ENCODE measurements at places on chromosomes 1 and 21.

DNA sequence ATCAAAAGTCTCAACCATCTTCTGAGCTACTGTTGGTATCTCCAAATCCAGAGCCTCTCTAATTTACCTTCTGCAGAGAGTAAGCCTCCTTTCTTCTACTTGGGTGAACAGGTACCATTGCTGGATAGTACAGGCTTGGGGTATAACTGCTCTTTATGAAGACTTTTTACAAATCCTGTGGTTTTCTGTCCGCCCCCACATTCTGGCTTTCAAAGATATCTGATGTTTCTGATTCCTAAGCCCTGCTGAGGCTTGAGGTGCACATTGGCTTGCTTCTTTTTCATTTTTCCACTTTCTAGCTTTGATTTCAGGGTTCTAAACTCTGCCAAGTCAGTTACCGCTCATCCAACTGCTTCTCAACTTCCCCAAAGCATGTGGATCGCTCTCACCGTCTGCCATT lies 37.1 kb downstream of the TENT5C start:
- DNase-seq, result no peak
- H3K27me3 ChIP-seq, result no peaks in the 10 kb centered on the region
- no peak overlapping the region for H3K4me3 ChIP-seq
- H3K4me1 ChIP-seq, result no peaks in the 10 kb centered on the region
- H3K36me3 ChIP-seq, result no peaks in the 10 kb centered on the region

DNA sequence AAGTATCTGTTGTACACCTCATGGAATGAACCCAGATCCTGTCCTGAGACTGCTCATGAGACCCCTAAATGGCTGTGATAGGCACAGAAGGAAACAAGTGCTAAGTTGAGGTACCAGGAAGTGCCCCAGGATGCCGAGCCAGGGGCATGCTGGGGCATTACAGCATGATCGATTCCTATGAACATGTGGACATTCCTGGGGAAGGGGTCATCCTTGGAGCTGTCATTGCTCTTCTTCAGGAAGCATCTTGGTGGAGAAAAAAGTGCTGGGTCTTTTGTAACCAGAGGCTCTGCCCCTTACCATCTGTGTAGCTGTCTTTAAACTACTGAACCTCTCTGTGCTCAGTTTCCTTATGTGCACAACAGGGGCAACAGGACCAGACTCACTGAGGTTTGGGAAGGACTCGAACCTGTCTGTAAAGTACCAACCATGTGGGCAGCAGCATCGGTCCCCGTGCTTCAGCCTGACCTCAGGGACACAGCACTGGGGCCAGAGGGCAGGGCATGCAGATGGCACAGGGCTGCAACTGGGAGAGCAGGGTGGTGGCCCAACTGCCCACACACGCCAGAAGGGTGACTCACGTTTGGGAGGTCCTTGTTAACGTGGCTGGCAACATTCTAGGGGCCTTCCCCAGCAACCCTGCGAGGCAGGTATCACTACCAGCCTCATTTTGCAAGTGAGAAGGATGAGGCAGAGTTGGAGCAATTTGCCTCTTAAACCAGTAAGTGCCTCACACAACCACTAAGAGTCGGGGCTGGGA lies 142.3 kb upstream of the EDN2 start:
- no peak overlapping the region for H3K27ac ChIP-seq
- no peak overlapping the region for H3K4me3 ChIP-seq
- peaks cover 7% of the 10 kb centered on the region for H3K4me1 ChIP-seq

DNA sequence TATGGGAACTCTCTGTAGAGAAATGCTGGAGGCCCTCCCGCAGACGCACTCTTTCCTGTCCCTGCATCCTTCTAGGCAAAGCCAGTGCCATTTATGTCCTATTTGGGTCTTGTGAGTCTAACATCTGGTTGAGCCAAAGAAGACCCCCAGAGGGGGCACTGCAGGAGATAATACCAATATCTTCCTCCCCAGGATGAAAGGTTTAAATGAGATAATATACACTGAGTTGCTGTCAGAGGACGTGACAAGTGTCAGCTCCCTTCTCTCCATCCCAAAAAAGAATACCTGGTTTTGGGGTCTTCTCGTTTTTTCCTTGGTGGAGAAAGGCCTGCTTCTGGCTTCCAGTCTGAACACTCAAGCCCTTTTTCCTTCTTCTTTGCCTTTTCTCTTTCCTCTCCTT lies 7.6 kb downstream of the TCEA3 start:
- peaks cover 10% of the 10 kb centered on the region for H3K36me3 ChIP-seq
- no peak overlapping the region for H3K4me3 ChIP-seq
- DNase-seq, result no peak
- H3K27me3 ChIP-seq, result no peaks in the 10 kb centered on the region
- peaks cover 2% of the 10 kb centered on the region for H3K4me1 ChIP-seq

GRCh38 chr1:72178266-72178665 lies 104.1 kb downstream of the NEGR1 start:
- no peaks in the 10 kb centered on the region for H3K36me3 ChIP-seq
- H3K4me1 ChIP-seq, result no peaks in the 10 kb centered on the region
- no peak for DNase-seq
- H3K4me3 ChIP-seq, result no peak overlapping the region
- no peak overlapping the region for H3K27ac ChIP-seq

GRCh38 chr1:205817988-205818387 lies 5.0 kb upstream of the SLC41A1 start:
- H3K4me3 ChIP-seq, result no peak overlapping the region
- no peaks in the 10 kb centered on the region for H3K4me1 ChIP-seq
- H3K27me3 ChIP-seq, result no peaks in the 10 kb centered on the region
- DNase-seq, result no peak
- H3K27ac ChIP-seq, result no peak overlapping the region
- no peaks in the 10 kb centered on the region for H3K36me3 ChIP-seq

DNA sequence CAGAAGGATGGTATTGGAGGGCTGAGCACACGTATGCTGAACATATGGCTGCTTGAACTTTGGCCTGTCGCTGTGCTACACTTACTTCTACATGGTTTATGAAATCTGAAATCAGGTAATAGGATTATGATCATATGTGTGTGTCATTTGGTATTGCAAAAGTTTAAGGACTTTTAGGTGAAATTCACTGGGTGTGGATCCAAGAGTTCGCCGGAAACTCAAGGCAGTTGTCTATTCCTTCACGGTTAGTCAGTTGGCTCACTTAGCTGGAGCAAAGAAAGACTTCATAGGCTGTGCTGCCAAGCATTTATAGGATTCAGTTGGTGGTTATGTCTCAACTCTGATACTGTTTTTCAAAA lies 927 bp downstream of the UAP1 start:
- H3K27me3 ChIP-seq, result no peaks in the 10 kb centered on the region
- H3K36me3 ChIP-seq, result no peaks in the 10 kb centered on the region
- no peak overlapping the region for H3K27ac ChIP-seq
- DNase-seq, result no peak
- H3K4me3 ChIP-seq, result no peak overlapping the region
- no peaks in the 10 kb centered on the region for H3K4me1 ChIP-seq

DNA sequence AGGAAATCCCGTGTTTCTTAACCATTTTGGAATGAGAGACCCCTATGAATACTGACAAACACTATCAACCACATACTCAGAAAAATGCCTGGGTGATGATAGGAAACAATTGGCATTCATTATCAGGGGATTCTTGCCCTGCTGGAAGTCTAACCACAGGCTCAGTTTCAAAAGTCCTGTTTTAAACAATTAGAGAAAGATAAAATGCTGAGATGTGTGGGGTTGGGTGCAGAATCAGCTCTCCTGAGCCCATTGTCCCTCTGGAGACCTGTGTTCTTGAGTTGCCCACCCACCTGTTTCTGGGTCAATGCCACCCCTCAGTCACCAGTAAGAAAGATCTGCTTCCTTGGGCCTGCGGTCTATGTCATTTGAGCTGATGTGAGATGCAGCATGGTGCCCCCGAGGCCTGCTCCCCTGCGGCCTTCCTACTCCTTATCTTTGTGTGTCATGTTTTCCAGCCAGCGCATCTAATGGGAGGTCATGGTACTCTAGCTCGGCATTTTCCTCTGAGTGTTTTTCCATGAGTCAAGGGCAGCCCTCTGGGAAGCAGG lies 130.3 kb upstream of the PLXNA2 start:
- no peaks in the 10 kb centered on the region for H3K4me1 ChIP-seq
- no peak overlapping the region for H3K27ac ChIP-seq
- no peaks in the 10 kb centered on the region for H3K36me3 ChIP-seq
- H3K4me3 ChIP-seq, result no peak overlapping the region
- H3K27me3 ChIP-seq, result no peaks in the 10 kb centered on the region
- no peak for DNase-seq

DNA sequence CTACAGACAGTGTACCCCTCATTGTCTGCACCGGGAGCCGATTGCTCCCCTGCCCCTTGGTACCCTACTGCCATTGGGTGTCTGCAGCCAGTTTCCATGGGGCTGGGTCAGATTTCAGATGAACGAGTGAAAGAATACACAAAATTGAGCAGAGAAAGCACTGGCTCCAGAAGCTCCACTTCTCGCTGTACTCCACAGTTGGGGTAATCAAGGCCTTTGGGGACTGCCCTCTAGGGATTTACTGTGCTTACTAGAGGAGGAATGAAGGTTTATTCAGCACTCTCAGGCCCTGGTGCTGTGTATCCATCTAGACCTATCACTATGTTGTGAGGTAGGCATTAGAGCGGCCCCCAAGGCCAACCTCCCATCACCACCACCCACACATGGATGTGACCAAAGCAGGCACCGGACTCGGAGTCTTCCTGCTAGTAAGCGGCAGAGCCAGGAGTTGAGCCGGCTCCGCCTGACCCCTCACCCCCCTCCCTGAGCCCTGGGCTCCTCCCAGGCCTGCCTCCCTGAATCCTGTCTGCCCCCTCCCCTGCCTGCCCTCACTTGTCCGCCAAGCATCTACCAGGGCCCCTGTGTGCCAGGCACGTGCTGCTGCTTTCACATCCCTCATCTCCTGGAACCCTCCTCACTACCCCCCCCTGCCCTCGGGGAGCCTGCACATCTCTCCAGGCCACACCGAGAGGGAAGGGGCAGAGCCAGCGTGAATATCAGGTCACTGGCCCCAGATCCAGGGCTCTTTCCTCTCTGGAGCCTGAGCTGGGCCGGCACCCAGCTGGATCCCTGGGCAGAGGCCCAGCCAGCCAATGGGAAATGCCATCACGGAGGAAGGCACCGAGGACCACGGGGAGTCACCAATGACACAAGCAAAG lies 23.3 kb downstream of the KCNN3 start:
- no peaks in the 10 kb centered on the region for H3K36me3 ChIP-seq
- H3K27me3 ChIP-seq, result no peaks in the 10 kb centered on the region
- H3K4me1 ChIP-seq, result no peaks in the 10 kb centered on the region
- no peak for DNase-seq
- H3K27ac ChIP-seq, result no peak overlapping the region

- DNase-seq, result no peak
- no peaks in the 10 kb centered on the region for H3K4me1 ChIP-seq
- no peak overlapping the region for H3K27ac ChIP-seq
- H3K27me3 ChIP-seq, result no peaks in the 10 kb centered on the region
- H3K36me3 ChIP-seq, result no peaks in the 10 kb centered on the region
Measured at GRCh38 chr1:94095744-94096469, 25.0 kb downstream of the ABCA4 start.

GRCh38 chr1:199809311-199809710 lies 218.2 kb upstream of the NR5A2 start:
- no peak overlapping the region for H3K4me3 ChIP-seq
- H3K4me1 ChIP-seq, result no peaks in the 10 kb centered on the region
- no peaks in the 10 kb centered on the region for H3K36me3 ChIP-seq
- no peak overlapping the region for H3K27ac ChIP-seq
- H3K27me3 ChIP-seq, result no peaks in the 10 kb centered on the region

GRCh38 chr1:178362747-178363146 lies 134.0 kb downstream of the CLEC20A start:
- no peaks in the 10 kb centered on the region for H3K36me3 ChIP-seq
- no peak overlapping the region for H3K4me3 ChIP-seq
- no peak overlapping the region for H3K27ac ChIP-seq

DNA sequence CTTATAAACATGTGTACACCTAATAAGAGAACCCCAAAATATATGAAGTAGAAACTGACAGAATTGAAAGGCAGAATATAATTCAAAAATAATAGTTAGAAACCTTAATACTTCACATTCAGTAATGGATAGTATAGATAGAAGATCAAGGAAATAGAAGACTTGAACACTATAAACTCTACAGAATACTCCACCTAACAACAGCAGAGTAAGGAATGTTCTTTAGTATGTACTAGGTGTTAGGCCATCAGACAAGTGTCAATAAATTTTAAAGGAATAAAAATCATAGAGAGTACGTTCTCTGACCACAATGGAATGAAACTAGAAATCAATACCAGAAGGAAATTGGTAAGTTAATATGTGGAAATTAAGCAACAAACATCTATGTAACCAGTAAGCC lies 16.6 kb downstream of the ZNF644 start:
- no peak overlapping the region for H3K27ac ChIP-seq
- H3K4me3 ChIP-seq, result no peak overlapping the region
- H3K27me3 ChIP-seq, result no peaks in the 10 kb centered on the region
- DNase-seq, result no peak
- no peaks in the 10 kb centered on the region for H3K36me3 ChIP-seq
